Hair follicle dermal papilla cell (primary cell): ENCODE measurements at places on chromosomes 7 and 10. TPM values are rescaled to one million over a fixed set of nuclear protein-coding genes. Genes with fewer than 3 reads are reported as not detected.

The EEPD1 gene
- 7.9 and 10.2 TPM in 2 replicates for total RNA-seq

The CYP2C19 gene
- not detected in 2 replicates for total RNA-seq

The ZNF485 gene
- total RNA-seq: 1.9 and 2.6 TPM in 2 replicates

The SSMEM1 gene
- total RNA-seq: not detected in 2 replicates

The NODAL gene
- not detected in 2 replicates for total RNA-seq

The TRIM74 gene
- 0.12 TPM in 1 of 2 replicates, not detected in the other for total RNA-seq

The CNNM1 gene
- total RNA-seq: 0.36 and 0.97 TPM in 2 replicates

The RRP12 gene
- total RNA-seq: 20.4 and 27.7 TPM in 2 replicates

The PLPP4 gene
- total RNA-seq: 0.65 and 2.1 TPM in 2 replicates

The TBC1D12 gene
- total RNA-seq: 15.2 and 16.9 TPM in 2 replicates

The SP8 gene
- total RNA-seq: not detected in 2 replicates

The MKX gene
- total RNA-seq: 23.7 and 40.8 TPM in 2 replicates

The OGDH gene
- total RNA-seq: 142 and 145 TPM in 2 replicates

The ANKRD22 gene
- total RNA-seq: 0.16 TPM in 1 of 2 replicates, not detected in the other

The HOXA4 gene
- not detected in 2 replicates for total RNA-seq

The MYOZ1 gene
- total RNA-seq: 0.12 and 0.16 TPM in 2 replicates
